BJ (cell line): ENCODE measurements at places on chromosomes 6 and 20.

GRCh38 chr6:53564401-53565065, 19.6 kb upstream of the GCLC start:
- no peak for DNase-seq

DNA sequence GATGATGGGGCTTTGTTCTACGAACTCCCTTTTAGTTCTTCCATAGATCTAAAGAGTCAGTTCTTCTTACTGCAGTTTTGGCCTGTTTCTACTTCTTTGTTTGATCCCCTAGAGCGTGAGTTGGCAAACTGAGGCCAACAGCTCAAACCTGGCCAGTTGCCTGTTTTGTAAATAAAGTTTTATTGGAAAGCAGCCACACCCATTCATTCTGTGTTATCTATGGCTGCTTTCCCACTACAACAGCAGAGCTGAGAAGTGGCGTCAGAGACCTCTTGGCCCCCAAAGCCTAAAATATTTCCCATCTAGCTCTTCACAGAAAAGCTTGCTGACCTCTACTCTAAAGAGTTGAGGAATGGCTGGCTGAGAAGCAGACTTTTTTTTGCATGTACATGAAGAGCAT, 52.2 kb downstream of the EYA2 start:
- no peak for DNase-seq

DNA sequence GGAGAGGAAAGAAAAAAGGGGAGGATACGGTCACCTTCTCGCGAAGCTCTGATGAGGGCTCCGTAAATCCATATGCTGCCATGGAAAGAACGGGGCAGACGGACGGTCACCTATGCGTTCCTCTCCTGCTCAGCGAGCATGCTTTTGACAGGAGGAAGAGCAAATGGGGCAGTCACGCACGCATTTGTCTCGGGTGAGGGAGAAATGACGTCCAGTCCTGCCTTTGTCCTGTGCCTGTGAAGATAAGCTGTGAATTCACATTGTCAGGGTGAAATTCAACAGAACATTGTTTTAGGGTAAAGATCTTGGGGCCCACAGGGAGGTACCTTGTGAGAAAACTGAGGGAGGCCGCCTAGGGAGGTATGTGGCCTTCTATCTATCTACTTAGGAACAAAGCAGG, 83.8 kb downstream of the IRF4 start:
- no peak for DNase-seq

DNA sequence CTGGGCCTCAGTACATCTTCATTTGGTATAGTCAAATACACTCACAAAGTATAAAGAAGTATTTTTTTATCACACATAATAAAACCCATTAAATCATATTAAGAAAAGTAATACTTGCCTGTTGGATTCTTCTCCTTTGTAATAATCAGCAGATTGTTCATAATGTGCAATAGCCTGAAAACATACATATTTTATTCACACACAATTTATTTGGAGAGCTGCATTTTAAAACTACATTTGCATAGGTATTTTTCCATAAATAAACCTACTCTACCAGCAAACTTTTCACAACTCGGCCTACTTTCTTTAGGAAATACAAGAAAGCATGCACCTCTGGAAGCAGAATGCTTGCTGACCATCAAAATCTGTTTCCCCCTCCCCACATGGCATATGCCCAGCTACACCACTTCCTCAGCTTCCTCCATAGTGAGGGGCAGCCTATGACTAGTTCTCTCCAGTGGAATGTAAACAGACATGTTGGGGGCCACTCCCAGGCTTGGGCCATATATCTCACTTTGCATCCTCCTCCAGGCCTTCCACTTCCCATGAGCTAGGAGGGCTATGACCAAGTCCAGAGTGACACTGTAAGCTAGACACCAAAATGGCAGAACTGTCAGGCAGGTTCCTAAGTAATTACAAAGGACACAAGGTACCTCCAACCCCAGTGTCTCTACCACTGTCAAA, 28.3 kb downstream of the GZF1 start:
- no peak for DNase-seq

GRCh38 chr6:39074486-39074885, 25.9 kb downstream of the GLP1R start:
- no peak for DNase-seq

GRCh38 chr6:92122746-92123145, 1296.6 kb downstream of the EPHA7 start:
- DNase-seq: no peak

- DNase-seq: no peak
Observed at GRCh38 chr20:56111961-56112730, 106.8 kb upstream of the CBLN4 start.

GRCh38 chr6:33108307-33108706, 32.5 kb downstream of the HLA-DPB1 start:
- DNase-seq: no peak

DNA sequence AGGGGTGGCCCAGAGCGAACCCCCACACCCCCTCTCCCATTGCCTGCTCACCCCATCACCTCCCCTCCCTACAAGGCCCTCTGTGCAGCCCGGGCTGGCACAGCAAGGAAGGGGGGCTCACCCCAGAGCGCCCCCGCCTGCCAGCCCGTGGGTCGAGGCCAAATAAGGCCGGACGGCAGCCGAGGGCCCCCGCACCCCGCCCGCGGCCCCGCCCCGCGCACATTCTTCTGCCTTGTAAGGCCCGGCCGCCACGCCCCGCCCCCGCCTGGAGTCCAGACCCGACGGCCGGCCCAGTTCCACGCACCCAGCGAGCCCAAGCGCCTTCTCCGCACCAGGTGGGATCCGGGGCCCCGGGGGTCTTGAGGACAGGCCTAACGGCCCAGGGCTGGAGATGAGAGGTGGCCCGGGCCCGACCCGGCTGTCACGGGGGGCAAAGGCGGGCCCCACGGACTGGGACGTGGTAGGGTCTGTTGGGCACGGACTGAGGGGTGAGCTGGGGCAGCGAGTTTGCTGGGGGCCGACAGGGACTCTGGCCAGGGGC, at the start of gene MYL9:
Gene MYL9, plus strand, starts transcription at position 293 of the 541 bp plus-strand sequence. CDS start 3,366 bp downstream, outside the sequence.
- DNase-seq: peak; percentile 13

GRCh38 chr20:9482180-9482579, 32.2 kb upstream of the LAMP5 start:
- DNase-seq: no peak

DNA sequence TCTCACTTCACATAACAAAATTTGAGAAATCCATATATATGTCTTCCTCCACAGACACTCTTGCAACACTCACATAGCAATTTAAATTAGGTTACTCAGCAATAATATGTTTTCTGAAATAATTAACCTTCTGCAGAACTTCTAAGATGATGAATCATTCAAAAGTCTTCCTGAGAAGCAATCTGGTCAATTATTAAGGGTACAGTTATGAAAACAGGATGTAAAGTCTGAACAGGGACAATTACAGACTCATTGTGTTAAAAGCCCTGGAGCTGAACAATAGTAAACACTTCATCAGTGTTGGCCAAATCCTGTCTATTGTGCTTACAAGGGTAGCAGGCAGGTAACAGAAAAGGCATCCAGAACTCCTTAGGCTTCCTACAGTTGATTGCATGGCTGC, 75.4 kb downstream of the FILIP1 start:
- DNase-seq: no peak

GRCh38 chr6:13445005-13445743, 42.2 kb downstream of the GFOD1 start:
- DNase-seq: no peak

DNA sequence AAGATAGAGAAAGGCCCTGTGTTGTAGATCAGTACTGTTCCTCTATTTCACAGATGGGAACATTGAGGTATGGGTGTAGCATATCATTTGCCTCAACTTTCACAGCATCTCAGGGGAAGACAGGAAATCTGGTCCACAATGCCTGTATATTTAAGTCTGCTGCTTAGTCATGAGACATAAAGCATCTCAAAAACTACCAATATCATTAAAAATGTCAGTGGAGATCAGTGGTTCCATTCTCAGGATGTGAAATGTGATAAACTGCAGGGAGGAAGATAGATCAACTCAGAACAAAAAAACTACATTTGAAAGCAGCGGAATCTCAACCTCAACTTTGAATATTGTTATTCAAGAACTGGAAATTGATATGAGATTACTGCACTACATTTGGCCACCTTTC, 192.9 kb upstream of the PREP start:
- no peak for DNase-seq

GRCh38 chr6:147734151-147734550, 225.7 kb downstream of the SAMD5 start:
- no peak for DNase-seq

DNA sequence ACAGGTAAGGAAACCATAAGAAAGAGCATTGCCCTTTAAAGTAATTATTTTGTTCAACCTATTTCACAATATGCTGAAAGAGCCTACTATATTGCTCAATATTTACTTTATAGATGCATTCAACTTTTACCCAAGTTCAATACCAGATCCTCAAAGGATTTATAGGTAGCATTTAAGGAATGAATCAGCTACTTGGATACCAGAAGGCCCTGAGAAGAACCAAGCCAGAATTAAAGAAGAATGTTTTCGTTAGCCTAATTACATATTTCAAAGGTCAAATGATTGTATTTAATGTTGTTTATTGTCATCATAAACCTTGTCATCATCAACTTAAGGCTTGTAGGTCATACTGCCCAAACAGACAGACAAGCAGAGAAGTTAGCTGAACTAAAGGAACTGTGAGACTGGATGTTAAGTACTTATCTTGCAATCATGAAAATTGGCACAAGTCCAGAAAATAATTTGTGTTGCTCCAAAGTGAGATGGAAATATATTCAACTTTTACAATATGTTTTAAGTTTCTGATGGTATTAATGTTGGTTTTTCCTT, 636.7 kb downstream of the RFPL4B start:
- DNase-seq: no peak

GRCh38 chr6:134217105-134217797, 100.7 kb downstream of the SGK1 start:
- peak; percentile 44 for DNase-seq

DNA sequence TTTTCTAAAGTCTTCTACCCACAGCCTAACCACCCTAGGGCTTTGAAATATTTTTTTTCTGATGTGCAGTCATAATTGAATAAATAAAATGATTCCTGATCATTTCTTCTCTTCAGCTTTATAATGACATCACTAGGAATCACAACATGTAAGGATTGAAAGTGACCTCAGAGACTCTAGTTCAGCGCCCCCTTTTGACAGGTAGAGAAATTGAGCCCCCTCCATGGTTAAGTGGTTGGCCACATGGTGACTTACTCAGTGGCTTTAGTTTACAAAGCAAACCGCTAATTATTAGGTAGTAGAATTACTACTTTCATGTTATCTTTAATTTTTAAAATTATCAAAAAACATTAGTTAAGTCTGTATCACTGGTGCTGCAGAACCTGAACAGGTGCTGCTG, 13.3 kb upstream of the SLC2A12 start:
- DNase-seq: no peak

DNA sequence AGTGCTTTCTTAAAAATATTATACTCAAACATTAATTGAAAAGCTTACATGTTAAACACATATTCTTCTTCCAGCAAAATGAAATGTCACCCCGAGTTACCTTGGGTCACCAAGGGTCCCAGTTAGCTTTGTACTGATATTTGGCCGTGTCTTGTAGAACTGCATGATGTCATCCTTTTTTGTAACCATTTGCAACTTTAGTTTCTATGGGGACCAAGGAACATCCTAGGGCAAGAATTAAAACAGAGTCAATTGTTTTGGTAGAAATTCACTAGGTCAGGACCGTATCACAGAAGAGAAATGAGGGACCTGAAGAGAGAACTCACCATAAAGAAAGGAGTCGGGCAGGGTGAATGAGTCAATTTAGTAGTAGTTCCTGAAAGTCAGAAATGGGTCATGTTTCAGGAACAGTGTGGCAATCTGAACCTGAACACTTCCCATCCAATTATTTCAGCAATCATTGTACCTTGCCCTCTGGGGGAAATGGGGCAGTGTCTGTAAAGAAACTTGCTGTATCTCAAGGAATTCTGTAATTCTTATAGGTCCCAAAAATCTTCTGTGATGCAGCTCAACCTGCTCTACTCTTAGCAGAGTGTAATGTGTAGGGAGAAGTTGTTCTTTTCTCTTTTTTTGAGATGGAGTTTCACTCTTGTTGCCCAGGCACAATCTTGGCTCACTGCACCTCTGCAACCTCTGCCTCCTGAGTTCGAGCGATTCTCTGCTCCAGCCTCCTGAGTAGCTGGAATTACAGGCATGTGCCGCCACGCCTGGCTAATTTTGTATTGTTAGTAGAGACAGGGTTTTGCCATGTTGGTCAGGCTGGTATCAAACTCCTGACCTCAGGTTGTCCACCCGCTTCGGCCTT, 5.3 kb upstream of the AKAP7 start:
- DNase-seq: no peak

GRCh38 chr20:52923123-52923937, 48.8 kb upstream of the TSHZ2 start:
- peak; percentile 50 for DNase-seq

- no peak for DNase-seq
Observed at GRCh38 chr6:164569509-164569908, 739.9 kb downstream of the C6orf118 start.

DNA sequence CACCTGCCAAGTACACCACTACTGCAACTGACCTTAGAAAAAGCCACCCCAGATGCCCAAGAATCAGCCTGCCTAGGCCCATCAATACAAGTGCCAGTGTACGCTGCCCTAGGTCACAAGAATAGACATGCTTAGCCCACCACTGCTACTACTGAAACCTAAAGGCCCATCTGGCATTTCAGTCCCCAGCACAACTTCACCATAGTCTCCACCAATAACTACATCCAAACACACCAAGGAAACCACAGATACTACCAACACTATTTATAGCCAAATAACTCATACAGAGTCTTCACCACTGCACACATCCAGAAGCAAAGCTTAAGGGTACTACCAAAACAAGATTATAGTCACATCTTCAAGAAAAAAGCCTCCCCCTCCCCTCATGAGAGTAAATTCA, 28.2 kb downstream of the TREML4 start:
- DNase-seq: no peak

- DNase-seq: no peak
Observed at GRCh38 chr6:143536461-143536865, 24.9 kb upstream of the FUCA2 start.

GRCh38 chr6:129314575-129314974, 395.4 kb downstream of the ARHGAP18 start:
- no peak for DNase-seq

DNA sequence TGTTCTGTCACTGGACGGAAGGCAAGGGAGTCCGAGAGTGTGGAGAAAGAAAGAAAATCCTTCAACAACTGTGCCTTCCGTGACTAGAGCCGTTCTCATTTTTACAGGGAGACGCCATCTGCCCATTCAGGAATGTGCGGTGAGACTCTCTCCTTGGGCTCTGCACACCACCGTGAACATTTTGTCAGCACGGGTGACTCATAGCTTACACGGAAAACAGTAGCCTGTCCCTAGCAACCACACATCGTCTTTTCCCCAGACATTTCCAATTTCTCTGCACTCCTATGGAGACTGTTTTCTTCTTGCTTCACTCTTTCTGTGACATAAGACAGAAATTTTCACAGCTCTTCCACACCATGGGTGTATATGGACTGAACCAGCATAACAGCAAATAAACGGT, 55.1 kb downstream of the TBXT start:
- DNase-seq: peak; percentile 48

DNA sequence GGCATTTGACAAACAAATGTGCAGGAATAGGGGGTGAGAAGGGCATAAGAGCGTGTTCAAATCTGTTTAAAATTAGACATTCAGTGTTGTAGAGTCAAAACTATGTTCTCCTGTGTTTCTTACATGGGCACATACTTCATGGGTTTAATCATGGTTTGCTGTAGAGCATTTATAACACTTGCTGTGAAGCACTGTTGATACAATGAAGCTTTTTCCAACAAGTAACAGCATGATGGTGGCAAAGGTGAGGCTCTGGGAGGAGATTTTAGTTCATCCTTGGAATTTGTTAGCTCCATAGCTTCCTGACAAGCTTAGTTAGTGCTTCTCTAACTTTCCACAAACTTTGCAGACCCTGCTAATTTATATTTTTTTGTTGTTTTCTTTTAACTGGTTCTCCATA, 900.7 kb downstream of the TFAP2A start:
- no peak for DNase-seq
